ENCODE measurements at places on chromosomes 3 and 15. TPM values are rescaled to one million over a fixed set of nuclear protein-coding genes. Genes with fewer than 3 reads are reported as not detected.
A peak's percentile ranks its signal among the peaks of the same experiment; 100 is the strongest.

DNA sequence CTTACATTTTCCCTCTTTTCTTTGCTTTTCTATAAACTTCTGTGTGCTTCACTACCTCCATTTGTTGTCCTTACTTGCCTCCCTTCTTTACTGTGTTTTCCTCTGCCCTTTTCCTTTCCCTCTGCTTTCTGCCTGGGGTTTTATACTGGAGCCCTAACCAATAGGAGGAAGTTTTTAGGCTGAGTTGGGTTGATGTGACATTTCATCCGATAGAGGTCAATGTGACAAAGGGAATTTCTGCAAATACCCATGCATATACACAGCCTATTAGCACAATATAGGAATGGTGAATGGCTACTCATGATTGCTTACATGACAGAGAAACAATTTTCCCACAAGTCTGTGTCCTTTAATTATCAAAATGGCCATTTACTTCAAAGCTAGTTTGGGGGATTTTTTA lies 153.0 kb upstream of the ARPP21 start:
- no peak overlapping the region for H3K27ac ChIP-seq
- DNase-seq, result peak; percentile 11
- H3K4me1 ChIP-seq, result peaks cover 4% of the 10 kb centered on the region
- no peak overlapping the region for H3K4me3 ChIP-seq
- no peaks in the 10 kb centered on the region for H3K27me3 ChIP-seq

Gene SLC28A2
- total RNA-seq, result not detected

- H3K27me3 ChIP-seq, result no peaks in the 10 kb centered on the region
- no peak overlapping the region for H3K27ac ChIP-seq
- H3K4me3 ChIP-seq, result no peak overlapping the region
- H3K4me1 ChIP-seq, result no peaks in the 10 kb centered on the region
- no peak for DNase-seq
These were observed 41.3 kb upstream of the ROBO1 start for GRCh38 chr3:79809106-79809505.

GRCh38 chr3:105065895-105066839 lies 300.5 kb upstream of the ALCAM start:
- no peak for DNase-seq
- H3K4me1 ChIP-seq, result no peaks in the 10 kb centered on the region
- no peaks in the 10 kb centered on the region for H3K27me3 ChIP-seq
- H3K36me3 ChIP-seq, result no peaks in the 10 kb centered on the region
- no peak overlapping the region for H3K4me3 ChIP-seq
- H3K27ac ChIP-seq, result no peak overlapping the region
